Naive B cell (primary cell): ENCODE measurements at places on chromosomes 7 and 10. TPM values are rescaled to one million over a fixed set of nuclear protein-coding genes. Genes with fewer than 3 reads are reported as not detected.
A peak's percentile ranks its signal among the peaks of the same experiment; 100 is the strongest.

STOX1 gene
- not detected for polyA plus RNA-seq

DNA sequence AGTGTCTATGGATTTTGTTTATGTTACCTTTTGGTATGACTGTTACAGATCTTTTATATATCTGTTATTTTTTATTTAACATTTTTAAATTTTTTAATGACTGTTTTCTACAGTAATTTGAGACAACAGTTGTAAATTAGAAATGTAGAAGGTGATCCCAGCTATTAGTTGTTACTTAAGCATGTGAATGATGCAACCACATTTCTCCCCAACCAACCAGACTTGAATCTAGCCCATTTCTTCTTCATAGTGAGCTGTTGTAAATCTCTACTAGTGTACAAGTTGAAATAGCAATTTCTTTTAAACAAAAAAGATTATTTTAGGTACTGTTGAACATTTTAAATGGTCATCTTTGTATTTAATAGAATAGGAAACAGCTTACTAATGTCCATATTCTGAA, 18.0 kb downstream of the TMEM106B start:
- no peak for DNase-seq

DNA sequence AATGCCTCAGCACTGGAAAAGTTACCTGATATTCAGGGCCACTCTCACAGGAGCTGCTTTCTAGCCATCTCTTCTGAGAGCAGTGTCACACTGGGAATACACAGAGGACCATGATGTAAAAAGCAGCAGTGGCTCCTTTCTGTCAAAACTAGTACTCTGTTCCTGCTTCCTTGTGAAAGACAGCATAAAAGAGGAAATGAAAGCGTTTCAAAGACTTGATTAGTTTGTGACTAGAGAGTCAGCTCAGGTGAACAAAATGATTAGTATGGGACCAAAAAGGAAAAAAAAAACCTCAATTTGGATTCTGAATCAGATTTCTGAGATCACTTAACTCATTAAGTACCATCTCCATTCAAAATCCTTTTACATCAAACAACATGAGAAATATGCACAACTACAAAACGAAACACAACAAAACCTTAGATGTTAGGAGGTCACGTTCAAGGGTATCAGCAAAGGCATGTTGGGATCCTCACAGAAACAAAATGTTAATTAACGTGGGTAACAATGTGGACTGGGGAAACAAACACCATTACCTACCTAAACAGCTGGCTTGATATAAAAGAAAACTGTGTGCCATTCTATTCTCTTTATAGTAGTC, 103.7 kb downstream of the MACC1 start:
- DNase-seq, result peak; percentile 65

- no peak for DNase-seq
Measured at GRCh38 chr10:75018251-75018650, 93.2 kb upstream of the SAMD8 start.

GRCh38 chr10:73183667-73184281, 15.9 kb downstream of the FAM149B1 start:
- no peak for DNase-seq

- DNase-seq, result no peak
Measured at GRCh38 chr7:130151591-130152492, 53.4 kb downstream of the TMEM209 start.

- no peak for DNase-seq
Measured at GRCh38 chr7:114972567-114972966, 50.7 kb downstream of the MDFIC start.

MCU gene
- 6.6 TPM for polyA plus RNA-seq

GPR146 gene
- polyA plus RNA-seq, result 2.0 TPM

DNA sequence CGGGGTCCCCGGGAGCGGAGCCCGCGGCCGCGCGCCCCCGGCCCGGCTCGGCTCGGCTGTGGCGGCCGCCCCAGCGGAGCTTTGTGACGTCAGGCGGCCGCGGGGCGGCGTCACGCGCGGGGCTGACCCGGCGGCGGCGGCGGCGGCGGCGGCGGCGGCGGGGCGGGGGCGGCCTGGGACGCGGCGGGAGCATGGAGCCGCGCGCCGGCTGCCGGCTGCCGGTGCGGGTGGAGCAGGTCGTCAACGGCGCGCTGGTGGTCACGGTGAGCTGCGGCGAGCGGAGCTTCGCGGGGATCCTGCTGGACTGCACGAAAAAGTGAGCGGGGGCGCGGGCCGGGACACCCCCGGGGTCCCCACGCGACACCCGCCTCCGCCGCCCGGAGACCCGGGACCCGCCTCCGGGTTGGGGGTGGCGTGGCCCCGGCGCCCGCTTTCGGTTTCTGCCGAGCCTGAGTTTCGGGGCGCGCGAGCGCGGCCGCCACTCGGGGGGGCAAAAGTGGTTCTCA, at the start of gene PWWP2B:
PWWP2B (plus strand) TSS at position 165 of the 506 bp plus-strand sequence; CDS start at position 192, 27 bp downstream.
- peak; percentile 78 for DNase-seq

DNA sequence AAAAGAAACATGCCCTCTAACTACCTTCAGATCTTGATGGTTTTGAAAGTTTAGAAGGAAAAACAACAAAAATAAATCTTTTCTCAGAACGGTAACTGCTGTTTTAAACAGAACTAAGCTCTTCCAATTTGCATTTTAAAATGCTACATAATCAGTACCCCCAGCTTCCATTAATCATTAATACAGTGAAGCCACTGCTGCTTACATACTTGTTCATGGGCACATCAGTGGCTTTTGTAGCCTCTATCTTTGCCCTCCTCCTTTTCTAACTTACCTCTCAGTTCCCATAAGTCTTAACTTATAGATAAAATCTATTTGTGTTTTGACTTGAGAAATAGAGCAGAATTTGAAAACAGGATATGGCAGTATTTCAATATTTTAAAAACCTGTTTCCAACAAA, 109.1 kb downstream of the POLL start:
- DNase-seq, result no peak

- no peak for DNase-seq
Measured at GRCh38 chr10:53543410-53543809, 770.8 kb upstream of the MBL2 start.

NACAD gene
- polyA plus RNA-seq, result not detected

OLAH gene
- polyA plus RNA-seq, result not detected

ZSCAN21 gene
- 4.7 TPM for polyA plus RNA-seq

WEE2 gene
- not detected for polyA plus RNA-seq

GRCh38 chr10:102119417-102120141, 589 bp downstream of the LDB1 start:
- DNase-seq, result peak; percentile 39

GRCh38 chr10:60434418-60435046, 44.9 kb upstream of the ANK3 start:
- peak; percentile 27 for DNase-seq

DNA sequence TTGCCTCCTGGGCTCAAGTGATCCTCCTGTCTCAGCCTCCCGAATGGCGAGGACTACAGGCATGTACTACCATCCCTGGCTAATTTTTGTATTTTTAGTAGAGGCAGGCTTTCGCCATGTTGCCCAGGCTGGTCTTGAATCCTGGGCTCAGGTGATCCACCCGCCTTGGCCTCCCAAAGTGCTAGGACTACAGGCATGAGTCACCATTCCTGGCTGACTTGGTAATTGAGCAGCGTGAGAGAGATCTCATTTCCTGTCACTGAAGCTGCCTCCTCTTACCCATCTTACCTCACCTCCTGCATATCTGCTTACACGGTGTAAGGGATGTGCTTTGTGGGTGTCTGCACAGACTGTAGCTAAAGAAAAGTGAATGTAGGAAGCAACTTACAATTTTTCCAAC, 9.7 kb downstream of the IFIT3 start:
- DNase-seq, result no peak

GRCh38 chr10:10872035-10872673, 145.5 kb upstream of the CELF2 start:
- no peak for DNase-seq

DNA sequence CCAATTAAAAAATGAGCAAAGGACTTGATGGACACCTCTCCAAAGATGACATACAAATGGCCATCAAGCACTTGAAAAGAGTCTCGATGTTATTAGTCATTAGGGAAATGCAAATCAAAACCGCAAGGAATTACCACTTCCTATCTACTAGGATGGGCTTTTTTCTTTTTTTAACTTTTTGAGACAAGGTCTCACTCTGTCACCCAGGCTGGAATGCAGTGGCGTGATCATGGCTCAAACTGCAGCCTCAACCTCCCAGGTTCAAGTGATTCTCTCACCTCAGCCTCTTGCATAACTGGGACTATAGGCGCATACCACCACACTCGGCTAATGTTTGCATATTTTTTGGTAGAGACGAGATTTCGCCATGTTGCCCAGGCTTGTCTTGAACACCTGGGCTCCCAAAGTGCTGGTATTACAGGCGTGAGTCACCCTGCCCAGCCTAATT, 13.6 kb downstream of the NKX1-2 start:
- DNase-seq, result no peak

- DNase-seq, result no peak
Measured at GRCh38 chr7:93957767-93958166, 36.2 kb downstream of the GNG11 start.

DNA sequence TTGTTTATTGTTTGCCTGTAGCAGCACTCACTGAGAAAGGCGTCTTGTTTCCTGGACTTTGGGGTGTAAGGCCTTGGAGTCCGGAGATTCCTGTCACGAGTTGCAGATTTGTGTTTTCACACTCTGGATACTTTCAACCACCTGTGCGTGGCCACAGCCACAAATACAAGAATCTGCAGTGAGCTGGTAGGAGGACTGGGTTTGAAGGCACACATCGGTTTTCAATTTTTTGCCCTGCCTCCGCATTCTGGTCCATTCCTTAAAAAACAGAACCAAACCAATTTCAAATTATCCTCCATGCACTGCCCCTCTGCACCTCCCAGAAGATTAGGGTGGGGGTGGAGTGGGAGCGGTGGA, 619 bp downstream of the EXOC4 start:
- DNase-seq, result peak; percentile 5

HOXA7 gene
- polyA plus RNA-seq, result not detected

- no peak for DNase-seq
Measured at GRCh38 chr10:50510517-50511473, 113.0 kb downstream of the SGMS1 start.

DNA sequence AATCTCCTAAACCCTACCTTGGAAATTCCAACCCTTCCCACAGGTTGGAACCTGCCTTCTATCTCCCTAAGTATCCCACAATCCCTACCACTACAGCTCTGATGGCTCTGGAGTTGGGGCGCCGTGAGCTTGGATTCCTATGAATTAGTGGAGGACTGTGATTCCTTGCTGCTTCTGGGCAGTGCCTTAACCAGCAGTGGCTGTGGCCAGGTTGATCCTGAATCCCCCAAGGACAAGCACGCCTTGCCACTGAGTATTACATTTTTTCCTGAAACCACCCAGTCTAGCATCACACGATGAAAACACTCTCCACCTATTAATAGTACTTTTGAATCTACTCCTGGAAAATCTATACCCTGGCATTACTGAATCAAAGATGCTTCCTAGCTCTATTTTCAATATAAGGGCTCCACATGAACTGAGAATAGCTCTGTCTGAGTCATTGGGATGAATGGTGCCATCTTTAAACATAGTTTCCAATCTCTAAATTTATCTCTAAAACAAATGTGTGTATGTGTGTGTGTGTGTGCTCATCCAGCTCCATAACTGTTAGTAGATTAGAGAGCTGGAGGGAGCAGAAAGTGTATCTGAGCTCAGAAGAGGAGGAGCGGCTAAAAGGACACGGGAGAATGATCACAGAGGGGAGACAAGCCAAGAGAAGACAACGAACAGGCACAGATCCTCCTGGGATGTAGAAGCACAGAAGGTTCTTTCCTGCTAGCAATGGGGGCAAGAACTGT, 11.9 kb upstream of the INPP5F start:
- no peak for DNase-seq

SORCS1 gene
- polyA plus RNA-seq, result not detected

- no peak for DNase-seq
Measured at GRCh38 chr10:98067165-98067564, 36.7 kb upstream of the CRTAC1 start.

DNA sequence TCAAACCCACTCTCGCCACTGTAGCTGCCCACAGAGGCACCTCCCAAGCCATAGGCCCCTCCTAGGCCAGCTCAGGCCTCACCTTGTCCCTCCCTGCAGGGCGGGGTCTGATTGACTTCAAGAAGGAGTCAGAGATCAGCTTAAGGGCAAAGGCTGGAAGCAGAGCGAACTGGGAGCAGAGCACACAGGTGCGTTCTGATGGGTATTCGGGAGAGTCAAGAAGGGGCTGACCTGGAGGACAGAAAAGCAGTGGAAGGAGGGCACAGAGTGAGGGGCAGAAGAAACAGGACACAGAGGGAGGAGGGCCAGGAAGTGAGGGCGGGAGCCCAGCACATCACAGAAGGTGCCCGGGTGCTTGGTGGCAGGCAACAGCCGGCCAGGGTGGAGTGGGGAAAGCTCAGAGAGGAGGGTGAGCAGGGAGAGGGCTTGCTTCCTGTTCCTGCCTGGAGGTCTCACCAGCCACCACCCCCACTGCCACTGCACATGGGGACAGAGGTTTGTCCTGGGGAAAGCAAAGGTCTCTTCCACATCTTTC, at the start of gene AOC1:
AOC1 (plus strand) TSS at position 147 of the 535 bp plus-strand sequence. CDS start 3,954 bp downstream, outside the sequence.
- no peak for DNase-seq

GRCh38 chr7:137985253-137985896, 16.5 kb downstream of the CREB3L2 start:
- DNase-seq, result peak; percentile 68

BTBD16 gene
- polyA plus RNA-seq, result not detected

DNA sequence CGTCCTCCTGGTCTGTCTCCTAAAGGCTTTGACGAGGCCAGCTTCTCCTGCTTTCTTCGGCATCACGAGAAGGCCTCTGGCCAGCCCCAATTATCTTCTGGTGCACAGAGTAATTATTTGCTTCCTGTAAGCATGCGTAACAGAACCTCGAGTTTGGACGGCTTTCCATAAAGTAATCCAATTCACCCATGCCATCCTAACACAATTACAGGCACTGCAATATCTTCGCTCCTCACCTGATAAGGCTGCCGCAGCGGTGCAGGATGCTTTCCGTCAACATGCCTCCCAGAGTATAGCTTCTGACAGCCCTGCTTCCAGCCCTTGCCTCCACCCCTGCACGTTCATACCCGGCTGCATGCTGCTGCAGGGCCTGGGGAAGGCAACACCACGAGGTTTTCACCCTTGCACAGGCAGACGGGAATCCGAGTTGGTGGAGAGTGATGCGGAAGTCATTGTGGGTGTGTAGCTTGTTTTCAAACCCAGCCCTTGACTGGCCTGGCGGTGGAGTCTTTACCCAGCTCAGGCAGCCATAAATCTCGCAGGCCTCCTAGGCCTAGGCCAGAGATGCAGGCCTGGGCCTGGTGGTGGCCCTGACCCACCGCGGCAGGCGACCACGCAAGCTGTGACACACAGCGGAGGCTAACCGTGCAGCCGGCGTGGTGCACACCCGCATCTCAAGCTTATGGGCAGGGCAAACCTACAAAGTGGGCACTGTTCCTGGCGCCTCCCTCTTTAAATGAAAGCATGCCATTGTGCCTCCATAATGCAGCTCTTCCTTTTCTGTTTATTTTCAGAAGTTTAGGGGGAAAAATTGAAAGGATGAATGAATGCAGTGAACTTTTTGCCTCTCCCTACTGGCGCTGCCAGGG, 12.7 kb downstream of the EBF3 start:
- DNase-seq, result no peak

DNA sequence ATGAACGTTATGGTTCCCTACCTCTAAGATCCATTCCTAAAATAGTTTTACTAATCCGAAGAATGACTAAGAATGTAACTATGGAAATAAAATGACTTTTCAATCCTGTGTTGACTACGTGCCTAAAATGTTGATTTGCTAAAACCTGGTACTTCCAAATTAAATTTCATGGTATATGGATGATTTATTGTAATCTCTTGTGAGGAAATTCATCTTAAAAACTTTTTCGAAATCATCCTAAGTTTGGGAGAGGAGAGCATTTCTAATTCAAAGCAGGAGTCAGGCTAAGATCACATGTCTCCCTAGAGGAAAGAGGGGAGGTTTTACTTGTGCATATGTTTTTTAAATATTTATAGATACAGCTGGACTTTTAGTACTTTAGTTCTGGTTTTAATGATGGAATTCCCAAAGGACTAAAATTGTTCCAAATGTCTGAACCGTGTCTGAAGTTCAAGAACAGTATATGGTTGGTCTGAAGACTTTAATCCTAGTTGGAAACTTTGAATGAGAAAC, 483.9 kb downstream of the AUTS2 start:
- DNase-seq, result no peak
